Stimulated activated CD4-positive, alpha-beta T cell treated with anti-CD3 and anti-CD28 coated beads, Interleukin-1b, Interleukin-23, amount 100 ng/mL, for 1 hour (primary cell): ENCODE measurements at places on chromosomes 7 and 10.

GRCh38 chr10:96622013-96622787 lies 35.4 kb upstream of the TM9SF3 start:
- no peak for DNase-seq

GRCh38 chr7:119436882-119437281 lies 836.1 kb upstream of the KCND2 start:
- DNase-seq: no peak

- no peak for DNase-seq
Measured at GRCh38 chr7:143283381-143283780, 1.4 kb upstream of the TMEM139 start.

DNA sequence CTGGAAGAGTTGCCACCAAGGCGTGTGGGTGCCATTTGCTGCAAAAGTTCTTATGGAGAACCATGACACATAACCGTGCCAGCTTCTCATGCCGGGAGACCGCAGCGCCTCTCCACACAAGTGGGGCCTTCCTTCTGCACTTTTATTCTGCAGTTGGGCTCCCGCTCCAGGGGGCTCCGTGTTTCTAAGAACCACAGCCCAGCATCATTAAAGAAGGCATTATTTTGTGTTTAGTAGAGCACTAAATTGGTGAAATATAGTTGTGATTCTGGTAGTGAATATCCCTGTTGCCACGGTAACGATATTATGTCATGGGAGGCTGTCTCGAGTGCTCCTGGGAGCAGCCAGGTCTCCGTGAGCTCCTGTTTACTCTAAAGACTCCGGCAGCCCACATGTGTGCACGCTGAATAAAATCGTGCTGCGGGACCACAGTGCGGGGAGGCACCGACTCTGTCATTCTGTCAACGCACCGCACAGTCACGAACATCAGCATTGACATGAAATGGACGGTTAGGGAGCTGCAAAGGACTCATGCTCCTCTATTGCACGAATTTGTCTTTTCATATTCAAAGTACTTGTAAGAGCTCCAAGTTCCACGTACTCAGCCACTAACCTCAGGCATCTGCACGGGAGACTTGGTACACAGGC lies 68.8 kb upstream of the PITRM1 start:
- DNase-seq: no peak

- DNase-seq: no peak
Measured at GRCh38 chr7:40301486-40302068, 166.8 kb downstream of the SUGCT start.

- no peak for DNase-seq
Measured at GRCh38 chr7:129782818-129783583, 169.8 kb downstream of the UBE2H start.

DNA sequence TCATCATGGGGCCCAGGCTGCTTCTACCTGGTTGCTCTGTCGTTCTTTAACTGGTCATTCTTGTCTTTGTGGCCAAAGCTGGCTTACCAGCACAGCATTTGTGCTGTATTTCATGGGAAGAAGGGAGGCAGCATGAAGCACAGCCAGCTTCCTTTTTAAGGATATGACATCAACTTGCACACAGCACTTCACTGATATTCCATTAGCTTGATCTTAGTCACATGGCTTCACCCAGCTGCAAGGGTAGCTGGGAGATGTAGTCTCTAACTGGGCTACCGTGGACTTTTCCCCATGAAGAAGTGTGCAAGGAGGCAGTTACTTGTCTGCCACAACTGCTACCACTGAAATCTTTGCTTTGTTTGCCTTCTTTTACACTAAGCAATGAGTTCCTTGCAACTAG lies 525.2 kb downstream of the LRMDA start:
- no peak for DNase-seq

DNA sequence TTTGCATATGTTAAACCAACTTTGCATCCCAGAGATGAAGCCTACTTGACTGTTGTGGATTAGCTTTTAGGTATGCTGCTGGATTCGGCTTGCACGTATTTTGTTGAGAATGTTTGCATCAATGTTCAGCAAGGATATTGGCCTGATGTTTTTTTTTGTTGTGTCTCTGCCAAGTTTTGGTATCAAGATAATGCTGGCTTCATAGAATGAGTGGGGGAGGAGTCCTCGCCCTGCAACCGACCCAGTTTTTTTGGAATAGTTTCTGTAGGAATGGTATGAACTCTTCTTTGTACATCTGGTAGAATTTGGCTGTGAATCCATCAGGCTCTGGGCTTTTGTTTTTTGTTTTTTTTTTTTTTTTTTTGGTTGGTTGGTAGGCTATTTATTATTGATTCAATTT lies 147.9 kb downstream of the AHR start:
- DNase-seq: no peak

GRCh38 chr7:74625446-74625845 lies 32.1 kb upstream of the GTF2I start:
- DNase-seq: no peak

- DNase-seq: no peak
Measured at GRCh38 chr7:91710881-91711280, 169.6 kb downstream of the MTERF1 start.

DNA sequence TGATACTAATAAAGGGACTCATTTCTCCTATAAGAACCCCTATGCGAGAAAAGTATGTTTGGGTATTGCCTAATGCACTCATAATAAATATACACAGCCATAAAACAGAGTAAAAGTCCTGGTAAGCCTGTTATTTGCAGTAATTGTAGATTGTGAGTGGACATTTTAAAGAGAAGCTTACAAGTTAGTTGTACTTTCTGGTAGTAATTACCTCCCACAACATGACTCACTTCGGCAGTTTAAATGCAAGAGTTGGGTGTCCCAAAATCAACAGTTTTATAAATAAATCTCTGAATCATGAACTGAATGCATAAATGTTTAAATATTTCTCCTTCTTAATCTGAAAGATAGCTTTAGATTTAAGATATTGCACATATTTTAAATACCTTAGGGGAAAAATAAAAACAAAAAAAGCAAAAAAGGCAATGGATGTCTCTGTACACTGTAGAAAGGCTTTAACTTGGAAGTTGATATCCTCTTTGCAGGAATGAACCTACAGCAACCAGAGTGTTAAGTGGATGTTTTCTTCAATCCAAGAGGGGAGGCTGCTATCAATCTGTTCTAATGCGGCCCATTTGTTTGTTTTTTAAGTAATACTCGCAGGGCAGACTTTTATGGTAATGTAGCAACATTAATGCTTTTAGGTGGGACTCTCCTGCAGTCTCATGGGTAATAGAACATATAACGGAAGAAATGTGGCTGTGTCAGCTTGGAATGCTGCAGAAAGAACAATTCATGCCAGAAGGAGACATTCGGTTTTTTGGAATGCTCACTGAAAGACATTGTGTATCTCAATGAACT lies 57.3 kb upstream of the ZEB1 start:
- no peak for DNase-seq

GRCh38 chr7:55526770-55527169 lies 45.5 kb downstream of the VOPP1 start:
- no peak for DNase-seq

GRCh38 chr10:132027423-132027983 lies 38.2 kb upstream of the JAKMIP3 start:
- DNase-seq: no peak

DNA sequence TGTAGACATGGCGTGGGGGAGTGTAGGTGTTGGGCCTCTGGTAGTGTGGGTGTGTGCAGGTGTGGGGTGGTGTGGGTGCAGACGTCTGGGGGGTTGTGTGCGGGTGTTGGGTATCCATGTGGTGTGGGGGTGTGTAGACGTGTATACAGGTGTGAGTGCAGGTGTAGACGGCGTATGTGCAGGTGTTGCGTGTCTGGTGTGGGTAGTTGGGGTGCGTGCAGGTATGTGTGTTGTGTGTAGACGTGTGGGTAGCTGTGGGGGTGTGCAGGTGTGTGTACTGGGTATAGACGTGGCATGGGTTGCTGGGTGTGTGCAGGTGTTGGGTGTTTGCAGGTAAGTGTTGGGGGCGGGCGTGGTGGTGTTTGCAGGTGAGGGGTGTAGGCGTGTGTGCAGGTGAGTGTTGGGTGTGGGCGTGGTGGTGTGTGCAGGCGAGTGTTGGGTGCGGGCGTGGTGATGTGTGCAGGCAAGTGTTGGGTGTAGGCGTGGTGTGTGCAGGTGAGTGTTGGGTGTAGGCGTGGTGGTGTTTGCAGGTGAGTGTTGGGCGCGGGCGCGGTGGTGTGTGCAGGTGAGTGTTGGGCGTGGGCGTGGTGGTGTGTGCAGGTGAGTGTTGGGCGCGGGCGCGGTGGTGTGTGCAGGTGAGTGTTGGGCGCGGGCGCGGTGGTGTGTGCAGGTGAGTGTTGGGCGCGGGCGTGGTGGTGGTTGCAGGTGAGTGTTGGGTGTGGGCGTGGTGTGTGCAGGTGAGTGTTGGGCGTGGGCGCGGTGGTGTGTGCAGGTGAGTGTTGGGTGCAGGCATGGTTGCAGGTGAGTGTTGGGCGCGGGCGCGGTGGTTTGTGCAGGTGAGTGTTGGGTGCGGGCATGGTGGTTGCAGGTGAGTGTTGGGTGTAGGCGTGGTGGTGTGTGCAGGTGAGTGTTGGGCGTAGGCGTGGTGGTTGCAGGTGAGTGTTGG lies 16.6 kb downstream of the GET4 start:
- no peak for DNase-seq

GRCh38 chr10:97490592-97490991 lies 7.6 kb downstream of the MMS19 start:
- no peak for DNase-seq

DNA sequence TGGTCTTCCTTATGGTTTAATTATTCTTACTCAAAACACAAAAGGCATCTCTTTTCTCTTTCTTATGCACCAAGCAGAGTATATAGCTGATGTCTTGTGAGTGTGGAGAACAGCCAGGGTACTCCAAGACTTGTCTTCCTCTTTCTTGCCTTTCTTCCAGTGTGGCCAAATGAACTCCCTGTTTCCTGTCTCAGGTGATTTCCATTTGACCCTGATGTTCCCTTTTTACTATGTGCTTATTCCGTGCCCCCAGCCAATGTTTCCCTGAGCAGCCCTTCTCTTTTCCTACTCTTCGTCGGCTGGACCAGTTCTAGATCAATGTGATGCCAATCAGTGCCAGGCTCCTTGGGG lies 12.6 kb downstream of the OR9A4 start:
- DNase-seq: no peak

DNA sequence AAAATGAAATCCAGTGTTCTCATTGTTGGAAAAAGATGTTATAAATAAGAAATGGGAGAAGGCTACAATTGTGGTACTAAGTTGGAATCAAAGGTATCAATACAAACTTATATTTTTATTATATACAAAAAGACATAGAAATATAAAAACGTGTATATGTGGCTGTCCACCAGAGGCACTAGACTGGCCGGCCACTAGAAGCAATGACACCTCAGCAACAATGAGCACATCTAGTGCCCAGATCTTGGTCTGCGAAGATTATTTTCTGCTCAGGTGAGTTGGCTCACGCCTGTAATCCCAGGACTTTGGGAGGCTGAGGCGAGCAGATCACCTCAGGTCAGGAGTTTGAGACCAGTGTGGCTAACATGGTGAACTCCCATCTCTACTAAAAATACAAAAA lies 21.6 kb downstream of the IDE start:
- DNase-seq: no peak

DNA sequence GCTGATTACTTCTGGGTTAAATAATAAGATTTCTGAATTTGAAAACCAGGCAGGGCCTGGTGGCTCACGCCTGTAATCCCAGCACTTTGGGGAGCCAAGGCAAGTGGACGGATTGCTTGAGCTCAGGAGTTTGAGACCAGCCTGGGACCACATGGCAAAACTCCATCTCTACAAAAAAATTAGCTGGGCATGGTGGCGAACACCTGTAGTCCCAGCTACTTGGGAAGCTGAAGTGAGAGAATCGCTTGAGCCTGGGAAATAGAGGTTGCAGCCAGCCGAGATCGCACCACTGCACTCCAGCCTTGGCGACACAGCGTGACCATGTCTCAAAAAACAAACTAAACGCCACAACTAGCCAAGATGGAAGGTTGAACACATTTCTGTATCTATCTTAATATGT lies 3.5 kb downstream of the CYCS start:
- no peak for DNase-seq

- no peak for DNase-seq
Measured at GRCh38 chr7:85525676-85526075, 338.8 kb upstream of the SEMA3D start.

GRCh38 chr7:88224601-88225275 lies 4.9 kb upstream of the SRI start:
- no peak for DNase-seq

DNA sequence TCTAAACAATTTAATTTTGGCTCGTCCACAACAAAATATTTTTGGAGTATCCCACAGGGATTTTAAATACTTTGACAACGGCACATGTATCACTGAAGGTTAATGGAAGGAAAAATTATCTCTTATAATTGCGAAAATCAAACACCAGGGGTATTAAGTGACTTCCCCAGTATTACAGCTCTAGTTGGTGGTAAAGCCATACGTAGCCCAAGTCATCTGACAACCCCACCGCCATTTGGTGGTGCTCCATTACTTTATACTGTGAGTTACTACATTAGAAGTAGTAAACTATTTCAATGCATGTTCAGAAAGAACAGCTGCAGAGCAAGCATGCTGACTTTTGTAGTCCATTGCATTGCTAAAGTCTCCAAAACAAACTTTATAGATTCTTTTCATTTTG lies 179.7 kb downstream of the HGF start:
- DNase-seq: no peak

- peak; percentile 15 for DNase-seq
Measured at GRCh38 chr7:5997210-5997808, 11.5 kb downstream of the PMS2 start.

DNA sequence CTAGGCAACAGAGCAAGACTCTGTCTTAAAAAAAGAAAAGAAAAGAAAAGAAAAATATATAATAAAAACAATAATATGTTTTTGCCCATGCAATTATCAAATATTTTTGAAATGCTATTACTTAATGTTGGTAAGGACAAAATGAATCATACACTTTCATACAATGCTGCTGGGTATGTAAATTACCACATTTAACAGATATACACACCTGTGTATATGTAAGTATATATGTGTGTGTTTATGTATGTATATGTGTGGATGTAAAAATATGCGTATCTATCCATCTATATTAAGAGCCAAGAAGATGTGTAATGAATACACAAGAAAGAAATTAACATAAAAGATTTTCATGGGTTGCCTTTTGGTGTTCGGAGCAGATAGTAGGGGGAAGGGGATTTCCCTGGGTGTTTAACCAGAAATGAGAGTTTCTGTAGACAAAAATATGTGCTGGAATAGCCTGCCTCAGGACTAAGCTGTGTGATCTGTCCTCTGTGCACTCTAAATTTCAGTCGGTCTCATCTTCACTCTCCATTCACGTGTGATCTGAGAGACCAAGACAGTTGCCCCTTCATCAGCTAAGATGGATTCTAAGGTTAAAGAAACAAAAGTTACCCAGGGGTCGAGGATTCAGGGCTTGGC lies 61.2 kb downstream of the PRKCQ start:
- DNase-seq: no peak

DNA sequence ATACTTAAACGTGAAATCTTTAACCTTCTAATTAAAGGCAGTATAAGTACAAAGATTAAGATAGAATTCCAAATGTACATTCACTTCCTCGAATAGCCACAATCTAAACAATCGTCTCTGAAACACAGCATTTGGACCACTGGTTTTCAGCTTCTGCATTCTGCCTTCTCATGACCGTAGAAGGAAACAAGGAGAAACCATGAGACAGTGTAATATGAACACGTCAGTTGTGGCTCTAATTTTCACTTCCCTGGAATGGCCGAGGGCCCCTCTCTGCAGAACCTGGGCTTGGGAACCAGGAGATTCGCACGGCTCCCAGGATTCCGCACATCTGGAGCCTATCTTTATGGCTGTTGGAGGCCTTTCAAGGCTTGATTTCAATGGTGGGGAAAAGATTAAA lies 189.3 kb downstream of the KLF6 start:
- DNase-seq: no peak

- no peak for DNase-seq
Measured at GRCh38 chr7:151717918-151718317, 159.0 kb downstream of the PRKAG2 start.
